Left forelimb (tissue), 1 donor: ENCODE measurements at places on chromosomes 13 and 19.

DNA sequence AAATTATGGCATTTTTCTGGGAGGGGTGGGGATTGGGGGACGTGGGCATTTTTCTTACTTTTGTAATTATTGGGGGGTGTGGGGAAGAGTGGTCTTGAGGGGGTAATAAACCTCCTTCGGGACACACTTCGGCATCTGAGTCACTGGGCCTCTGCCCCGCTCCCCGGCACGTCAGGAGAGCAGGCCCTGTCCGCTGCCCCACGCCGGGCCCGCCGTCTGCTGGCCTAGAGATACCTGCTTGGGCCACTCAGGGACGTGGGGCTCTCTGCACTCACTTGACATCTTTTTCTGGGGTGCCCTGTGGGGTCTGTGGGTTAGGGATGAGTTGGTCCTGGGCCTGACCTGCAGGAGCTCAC lies 3.5 kb upstream of the FTL start:
- DNase-seq = no peak

DNA sequence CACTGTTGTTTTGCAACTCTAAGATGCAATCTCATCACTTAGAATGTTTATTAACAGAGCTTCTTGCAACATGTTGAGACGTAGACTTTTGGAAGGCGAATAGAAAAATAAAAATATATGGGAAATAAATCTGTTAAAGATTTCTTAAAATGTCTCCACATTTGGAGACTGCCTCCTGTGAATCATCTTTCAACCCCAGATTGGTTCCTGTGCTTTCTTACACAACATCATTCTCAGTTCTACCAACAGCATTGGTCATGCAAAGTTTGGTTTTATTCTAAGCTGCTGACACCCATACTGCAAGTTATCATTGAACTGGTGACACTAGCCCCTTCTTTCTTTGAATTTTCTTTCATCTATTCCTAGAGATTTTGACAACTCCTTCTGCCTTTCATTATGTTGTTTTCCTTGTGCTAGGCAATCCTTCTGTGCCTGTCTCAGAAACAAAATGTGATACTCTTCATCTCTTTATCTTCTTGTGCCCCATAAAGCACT lies 1.6 kb upstream of the IGFL3 start:
- no peak for DNase-seq

- DNase-seq = no peak
Observed at GRCh38 chr13:51267622-51268021, 45.4 kb downstream of the FAM124A start.

DNA sequence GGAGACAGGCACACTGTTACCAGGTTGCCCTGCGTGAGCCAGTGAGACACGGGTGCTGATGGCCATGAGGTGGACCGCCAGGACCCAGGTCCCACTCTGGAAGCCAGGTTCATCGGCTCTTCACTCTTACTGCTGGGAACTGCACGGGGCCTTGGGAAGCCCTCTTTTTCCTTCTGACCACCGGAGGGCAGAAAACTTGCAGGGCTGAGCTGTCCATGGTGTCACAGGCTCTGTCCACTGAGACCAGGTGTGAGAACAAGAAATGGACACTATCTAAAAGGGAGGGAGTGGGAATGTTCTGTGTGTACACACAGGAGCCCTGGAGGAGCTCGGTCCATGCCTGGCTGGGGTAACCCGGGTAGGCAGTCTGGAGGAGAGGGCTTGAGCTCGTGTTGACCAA lies 93.4 kb downstream of the UQCRFS1 start:
- no peak for DNase-seq

- no peak for DNase-seq
Observed at GRCh38 chr13:22903301-22903700, 277.5 kb upstream of the SGCG start.

DNA sequence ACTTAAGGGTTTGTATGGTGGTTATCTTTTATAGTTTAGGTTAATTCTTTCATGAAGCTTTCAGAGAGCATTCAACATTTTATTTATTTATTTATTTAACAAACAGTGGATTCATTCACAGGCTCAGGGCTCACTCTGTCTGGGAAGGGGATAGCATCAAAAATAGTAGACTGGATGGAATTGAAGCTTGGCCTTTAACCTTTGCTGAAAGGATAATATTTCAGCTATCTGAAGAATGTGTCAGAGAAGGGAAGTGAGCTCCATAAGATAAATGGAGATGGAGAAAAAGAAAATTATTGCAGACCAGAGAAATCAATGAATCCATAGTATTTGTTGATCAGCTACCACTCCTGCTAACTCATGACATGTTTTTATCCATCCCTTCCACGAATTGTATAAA lies 305.6 kb downstream of the COG6 start:
- no peak for DNase-seq

GRCh38 chr19:45455707-45456499 lies 11.9 kb upstream of the FOSB start:
- DNase-seq = peak; percentile 90

- DNase-seq = no peak
Observed at GRCh38 chr13:23796551-23796950, 92.6 kb downstream of the MIPEP start.

GRCh38 chr13:106919638-106920037 lies 351.7 kb upstream of the ARGLU1 start:
- peak; percentile 65 for DNase-seq

DNA sequence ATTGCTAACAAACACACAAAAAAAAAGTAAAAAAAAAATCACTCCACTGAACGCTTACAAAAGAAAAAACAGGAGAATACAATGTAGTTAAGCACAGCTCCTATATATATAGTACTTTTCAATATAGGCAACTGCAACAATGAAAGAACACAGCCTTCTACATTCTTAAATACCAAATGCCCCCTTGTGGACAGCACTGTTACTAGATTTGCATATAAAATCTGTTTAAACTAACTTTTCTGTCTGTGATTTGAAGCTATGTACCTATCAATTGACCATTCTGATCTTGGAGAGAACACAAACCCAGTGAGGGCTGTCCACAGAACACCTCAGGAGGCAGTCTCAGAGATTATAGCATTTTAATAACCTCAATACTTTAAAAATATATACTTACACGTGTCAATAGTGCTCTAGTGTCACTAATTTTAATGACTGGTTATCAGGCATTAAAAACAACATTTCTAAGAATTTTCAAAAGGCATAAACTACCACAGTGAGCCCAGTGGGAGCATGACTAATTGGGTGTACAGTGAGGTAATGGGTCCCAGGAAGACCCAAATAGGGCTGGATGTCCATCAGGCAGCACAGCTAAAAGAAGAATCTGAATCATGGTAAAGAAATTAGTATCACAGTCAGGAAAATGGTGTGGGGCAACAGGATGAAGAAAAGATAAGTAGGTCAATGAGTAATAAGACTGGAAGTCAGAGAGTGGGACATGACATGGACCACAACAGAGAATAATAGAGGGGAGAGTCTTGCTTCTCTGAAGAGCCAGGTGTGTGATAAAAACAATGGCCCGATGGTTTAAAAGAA lies 22.2 kb downstream of the CCDC169 start:
- no peak for DNase-seq

DNA sequence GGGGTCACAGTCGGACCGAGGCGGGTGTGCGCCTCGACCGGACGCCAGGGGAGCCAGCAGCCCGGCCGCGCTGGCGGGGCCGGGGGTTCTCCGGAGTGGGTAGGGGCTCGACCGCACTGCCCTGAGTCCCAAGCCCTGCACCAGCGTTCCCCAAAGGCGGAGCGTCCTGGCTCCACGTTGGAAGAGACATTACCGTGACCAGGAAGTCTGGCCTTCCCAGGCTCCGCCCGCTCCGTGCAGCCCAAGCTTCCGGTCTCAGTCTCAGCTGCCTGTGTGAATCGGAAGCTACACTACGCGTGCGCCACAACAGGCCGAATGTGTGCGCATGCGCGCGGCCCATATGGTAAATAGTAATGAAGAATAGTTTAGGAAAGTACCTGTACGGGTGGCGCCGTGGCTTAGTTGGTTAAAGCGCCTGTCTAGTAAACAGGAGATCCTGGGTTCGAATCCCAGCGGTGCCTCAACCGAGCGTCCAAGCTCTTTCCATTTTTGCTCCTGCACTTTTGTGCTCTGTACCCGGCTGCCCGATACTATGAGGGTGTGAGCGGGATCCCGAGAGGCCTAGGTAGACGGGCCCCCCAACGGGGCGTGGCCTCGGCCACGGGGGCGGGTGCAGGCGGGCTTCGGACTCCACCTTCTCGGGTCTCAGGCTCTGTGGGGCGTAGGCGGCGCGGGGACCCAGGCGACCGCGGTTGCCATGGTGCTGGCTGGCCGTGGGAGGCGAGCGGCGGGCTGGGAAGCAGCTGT lies 17.3 kb upstream of the LRP3 start:
- peak; percentile 99 for DNase-seq

DNA sequence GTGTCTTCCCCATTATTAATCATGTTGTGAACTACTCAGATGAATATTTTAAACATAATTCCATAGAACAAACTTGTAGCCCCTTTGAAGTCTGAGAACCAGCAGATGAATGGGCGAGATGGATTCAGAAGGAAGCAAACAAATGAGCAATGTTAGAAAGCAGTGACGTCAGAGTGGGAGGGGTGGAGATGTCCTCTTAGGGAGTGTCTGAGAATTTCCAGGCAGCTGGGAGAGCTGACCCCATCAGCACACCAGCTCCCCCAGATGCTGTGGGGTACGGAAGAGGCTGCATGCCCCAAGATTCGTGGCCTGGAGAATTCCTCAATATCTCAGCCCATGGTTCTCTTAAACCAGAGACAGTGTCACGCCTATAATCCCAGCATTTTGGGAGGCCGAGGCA lies 68.6 kb downstream of the DPF1 start:
- no peak for DNase-seq

DNA sequence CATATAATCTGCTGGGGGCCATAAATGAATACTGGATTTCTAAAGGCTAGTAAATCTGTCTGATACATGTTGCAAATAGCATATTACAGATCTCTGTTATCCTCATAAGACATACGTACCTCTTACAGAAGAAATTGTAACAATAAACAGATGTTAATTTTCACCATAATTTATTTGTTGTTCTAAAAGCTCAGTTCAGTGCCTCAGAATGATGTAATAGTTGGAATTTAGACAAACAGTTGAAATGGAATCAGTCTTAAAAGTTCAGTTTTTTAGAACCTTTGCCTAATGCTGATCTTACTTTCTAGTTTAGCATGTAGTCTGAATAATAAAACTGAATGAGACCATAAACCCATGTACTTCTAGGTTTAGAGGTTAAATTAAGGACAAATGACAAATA lies 43.1 kb downstream of the B3GLCT start:
- no peak for DNase-seq

- no peak for DNase-seq
Observed at GRCh38 chr13:76892488-76892887, 6.3 kb upstream of the KCTD12 start.

GRCh38 chr13:26965952-26966700 lies 205.5 kb downstream of the USP12 start:
- DNase-seq = peak; percentile 83

DNA sequence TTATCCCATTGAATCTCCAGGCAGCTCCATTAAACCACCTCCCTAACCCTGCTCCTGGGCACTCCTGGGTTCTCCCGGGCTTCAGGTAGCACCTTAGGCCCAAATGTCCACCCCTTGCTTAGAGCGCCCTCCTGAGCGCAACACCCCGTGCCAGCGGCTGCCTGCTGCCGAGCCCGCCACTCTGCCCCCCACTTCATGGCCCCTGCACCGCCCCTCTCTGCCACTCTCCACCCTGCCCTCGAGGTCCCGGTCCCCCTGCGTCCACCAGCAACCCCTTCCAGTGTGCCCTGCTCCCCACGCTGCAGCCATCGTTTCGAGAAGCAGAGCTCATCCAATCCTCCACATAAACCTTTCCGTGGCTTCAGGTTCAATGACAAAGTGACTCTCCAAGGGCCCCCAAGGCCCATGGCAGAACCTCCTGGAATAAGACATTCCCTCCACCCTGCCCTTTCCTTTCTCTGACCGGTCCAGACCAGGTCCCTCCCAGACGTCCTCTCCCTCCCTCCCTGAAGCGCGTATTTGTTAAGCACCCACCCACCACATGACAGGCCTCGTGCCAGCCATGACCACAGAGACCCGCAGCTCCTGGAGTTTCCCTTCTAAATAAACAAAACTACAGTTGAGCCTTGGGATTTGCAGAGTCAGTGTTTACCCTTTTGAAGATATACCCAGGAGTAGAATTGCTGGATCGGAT lies 66.6 kb downstream of the ARHGEF18 start:
- DNase-seq = no peak

GRCh38 chr13:23380534-23380933 lies 53.0 kb downstream of the SACS start:
- DNase-seq = no peak

GRCh38 chr13:107185889-107186288 lies 618.0 kb upstream of the ARGLU1 start:
- DNase-seq = no peak

DNA sequence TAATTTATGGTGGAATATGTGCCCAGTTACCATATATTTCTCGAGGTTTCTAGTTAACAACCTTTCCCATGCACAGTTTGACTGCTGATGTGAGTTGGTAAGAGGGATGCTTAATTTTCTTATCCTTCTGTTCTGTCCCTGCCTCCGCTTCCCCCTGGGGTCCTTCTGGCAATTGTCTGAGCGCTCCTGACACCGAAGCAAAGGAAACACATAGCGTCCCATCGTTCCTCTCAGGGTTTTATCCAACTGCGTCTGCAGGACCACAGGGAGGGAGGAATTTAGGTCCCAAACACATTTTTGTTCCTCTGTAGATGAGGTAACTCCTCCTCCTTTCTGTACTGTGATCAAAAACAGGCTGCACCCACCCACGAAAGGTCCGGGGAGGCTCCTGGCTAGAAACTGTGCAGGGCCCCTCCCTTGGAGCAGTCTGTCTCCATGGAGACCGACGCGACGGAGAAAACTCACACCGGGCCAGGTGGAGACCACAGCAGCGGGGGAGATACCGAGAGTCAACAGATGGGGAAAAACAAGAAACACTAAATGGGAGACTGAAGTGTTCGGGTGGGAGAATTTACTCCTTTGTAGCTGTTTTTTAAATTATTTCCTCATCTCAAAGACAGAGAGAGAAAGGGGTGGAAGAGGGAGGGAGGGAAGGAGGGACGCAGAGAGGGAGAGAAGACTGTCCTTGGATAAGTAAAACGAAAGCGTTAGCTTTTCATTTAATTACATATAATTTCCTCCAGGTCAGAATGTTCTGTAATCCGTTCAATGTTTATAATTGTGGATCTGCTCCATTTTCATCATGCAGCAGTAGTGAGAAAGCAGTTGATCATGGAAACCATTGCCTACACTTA lies 191.8 kb upstream of the NBEA start:
- DNase-seq = no peak

- no peak for DNase-seq
Observed at GRCh38 chr13:112486386-112487126, 101.4 kb downstream of the TUBGCP3 start.
